Activated T-cell treated with anti-CD3 and anti-CD28 coated beads for 4 hours (primary cell): ENCODE measurements at places on chromosomes 1 and 21.

DNA sequence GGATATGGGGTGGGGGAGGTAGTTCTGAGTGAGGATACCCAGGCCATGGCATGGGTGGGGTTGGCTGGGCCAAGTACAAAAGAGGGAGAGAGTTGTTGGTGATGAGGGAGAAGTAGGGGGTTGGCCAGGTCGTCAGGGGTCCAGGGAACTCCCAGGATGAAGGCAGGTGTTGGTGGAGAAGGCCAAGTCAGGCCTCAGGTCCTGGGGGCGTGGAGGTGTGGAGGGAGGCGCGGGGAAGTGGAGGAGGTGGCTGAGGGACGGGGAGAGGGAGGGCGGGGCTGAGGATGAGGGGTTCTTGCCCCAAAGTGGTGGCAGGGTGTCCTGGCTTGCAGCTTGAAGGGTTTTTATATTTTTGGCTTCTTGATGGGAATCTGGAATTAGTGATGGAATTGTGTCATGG is 61.1 kb downstream of the FOXO6 start:
- no peak for DNase-seq

DNA sequence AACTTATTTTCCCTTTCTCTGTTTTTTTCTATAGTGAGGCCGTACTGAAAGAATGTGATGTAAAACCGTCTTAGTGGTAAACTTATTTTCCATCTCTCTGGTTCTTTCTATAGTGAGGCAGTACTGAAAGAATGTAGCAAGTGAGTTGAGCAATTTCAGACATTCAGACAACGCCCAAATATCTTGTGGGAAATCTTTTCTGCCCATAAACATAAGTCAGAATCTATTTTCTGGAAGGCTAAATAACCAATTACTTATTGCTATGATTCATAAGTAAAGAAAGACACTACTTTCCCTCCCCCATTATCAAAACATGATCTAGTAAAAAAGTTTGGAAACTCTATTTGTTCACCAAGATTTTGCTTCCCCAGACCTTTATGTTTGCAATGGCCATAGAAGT is 18.8 kb upstream of the SCCPDH start:
- no peak for DNase-seq

DNA sequence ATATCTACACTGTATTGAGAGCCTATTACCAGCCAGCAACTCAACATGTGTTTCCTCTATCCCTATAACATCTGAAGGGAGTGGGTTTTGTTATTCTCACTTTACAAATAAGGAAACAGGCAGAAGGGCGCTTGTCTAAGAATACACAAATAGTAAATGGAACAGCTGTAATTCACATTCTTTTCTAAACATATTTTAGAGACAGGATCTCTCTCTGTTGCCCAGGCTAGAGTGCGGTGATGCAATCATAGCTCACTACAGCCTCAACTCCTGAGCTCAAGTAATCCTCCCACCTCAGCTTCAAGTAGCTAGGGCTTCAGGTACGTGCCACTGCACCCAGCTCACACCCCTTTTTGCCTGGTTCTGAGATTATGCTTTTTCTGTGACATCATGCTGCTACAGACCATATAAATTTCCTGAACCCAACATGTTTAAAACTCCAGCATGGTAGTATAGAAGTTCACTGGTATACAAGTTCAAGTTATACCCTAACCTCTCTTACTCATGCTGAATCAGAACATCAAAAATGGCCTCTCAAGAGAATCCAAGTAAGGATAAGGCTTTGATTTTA is 8.6 kb upstream of the TACSTD2 start:
- DNase-seq: no peak

DNA sequence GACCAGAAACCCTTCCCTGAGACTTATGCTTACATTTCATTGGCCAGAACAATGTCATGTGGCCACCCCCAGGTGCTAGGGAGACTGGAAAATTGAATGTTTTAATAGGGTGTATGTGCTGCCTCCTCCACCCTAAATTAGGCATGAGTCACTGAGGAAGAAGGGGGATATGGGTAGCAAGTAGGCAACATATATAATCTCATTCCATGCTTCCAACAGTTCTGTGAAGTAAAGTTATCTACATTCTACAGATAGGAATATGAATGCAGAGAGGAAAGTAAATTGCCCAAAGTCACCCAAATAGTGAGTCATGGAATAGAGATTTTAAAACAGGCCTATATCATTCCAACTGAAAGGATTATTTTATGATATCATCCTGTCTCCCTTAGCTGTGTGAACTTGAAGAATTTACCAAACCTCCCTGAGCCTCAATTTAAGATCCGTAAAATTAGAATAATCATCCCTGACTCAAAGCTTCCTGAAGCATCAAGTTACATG is 168.6 kb upstream of the FGGY start:
- no peak for DNase-seq

GRCh38 chr1:85404408-85404807 is 60.6 kb downstream of the DDAH1 start:
- no peak for DNase-seq

DNA sequence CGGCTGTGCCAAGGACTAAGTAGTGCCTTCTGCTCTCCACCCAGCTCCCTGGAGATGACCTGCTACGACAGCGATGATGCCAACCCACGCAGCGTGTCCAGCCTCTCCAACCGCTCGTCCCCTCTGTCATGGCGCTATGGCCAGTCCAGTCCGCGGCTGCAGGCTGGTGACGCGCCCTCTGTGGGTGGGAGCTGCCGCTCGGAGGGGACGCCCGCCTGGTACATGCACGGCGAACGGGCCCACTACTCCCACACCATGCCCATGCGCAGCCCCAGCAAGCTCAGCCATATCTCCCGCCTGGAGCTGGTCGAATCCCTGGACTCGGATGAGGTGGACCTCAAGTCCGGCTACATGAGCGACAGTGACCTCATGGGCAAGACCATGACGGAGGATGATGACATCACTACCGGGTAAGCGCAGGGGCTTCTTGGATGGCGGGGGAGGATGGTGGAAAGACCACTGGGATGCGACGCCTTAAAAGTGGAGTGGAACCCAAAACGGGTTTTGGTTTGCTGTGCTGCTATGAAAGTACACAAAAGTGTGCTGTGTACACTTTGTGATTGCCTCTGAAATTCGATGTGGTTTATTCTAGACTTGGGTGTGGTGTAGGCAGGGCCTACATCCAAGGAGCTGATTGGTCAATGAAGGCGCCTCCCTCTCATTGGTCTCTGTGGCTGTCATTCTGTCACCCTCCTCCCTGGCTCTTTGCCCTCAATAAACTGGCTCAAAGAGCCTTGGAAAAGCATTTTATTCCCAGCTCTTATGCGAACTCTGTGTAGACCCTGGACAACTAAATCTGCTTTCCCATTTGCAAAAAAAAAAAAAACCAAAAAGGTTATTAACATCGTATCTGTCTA is 110.4 kb upstream of the IPO9 start:
- DNase-seq: no peak

- DNase-seq: no peak
Observed at GRCh38 chr1:71494163-71494562, 413.3 kb upstream of the ZRANB2 start.

DNA sequence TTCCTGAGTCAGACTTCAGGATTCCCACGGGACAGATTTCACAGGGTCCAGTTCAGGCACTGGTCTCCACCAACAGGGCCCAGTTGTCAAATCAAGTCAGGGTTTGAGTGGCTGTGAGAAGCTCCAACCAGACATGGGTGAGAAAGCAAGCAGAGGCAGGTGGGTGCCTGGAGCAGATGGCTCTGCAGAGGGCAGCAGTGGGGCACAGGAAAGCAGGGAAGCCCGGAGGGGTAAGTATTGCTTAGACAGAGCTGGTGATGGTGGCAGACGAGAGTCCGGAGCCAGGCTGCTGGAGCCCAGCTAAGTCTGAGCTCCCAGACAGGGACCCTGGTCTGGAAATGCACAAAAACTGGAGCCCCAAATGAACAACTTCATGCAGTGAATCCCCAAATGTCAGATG is 40.4 kb downstream of the RIMS3 start:
- DNase-seq: no peak

DNA sequence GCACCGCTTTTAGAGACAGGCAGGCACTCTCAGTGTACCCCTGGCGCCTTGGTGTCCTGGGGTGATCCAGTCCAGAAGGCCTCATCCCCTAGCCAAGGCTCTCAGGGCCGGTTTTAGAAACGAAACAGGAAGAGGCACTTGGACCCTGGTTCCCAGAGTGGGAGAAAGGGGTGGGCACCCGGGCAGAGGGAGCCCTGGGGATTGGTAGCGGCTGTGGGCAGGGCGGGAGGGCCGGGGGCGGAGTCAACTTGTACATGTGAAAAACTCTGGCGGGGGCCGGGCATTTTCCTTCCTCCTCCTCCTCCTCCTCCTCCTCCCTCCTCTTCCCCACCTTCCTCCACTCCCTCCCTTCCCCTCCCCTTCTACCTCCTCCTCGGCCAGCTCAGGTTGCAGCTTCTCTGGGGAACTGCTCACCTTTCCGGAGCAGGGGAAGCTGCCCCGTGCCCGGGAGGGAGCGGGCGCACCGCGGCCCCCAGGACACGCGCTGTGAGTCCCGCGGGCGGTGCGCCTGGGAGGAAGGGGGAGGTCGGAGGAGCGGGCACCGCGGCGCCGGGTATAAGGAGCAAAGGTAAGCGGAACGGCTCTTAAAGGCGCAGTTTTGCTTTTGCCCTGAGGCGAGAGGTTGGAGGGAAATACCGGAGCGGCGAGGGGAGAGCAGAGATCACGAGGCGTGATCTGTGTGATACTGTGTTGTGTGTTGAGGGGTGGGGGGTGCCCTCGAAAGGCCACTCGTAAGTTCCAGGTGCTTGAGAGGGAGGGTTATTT is at the start of gene CDK18:
Gene CDK18 (plus strand): TSS at position 359 of the 765 bp plus-strand sequence. CDS start 18,499 bp downstream, outside the sequence.
- DNase-seq: peak; percentile 31

GRCh38 chr1:201020721-201021629 is 2.5 kb downstream of the KIF21B start:
- DNase-seq: no peak

- no peak for DNase-seq
Observed at GRCh38 chr1:211473823-211474222, 18.1 kb downstream of the RD3 start.

- DNase-seq: no peak
Observed at GRCh38 chr1:66013371-66013770, 220.7 kb downstream of the PDE4B start.

DNA sequence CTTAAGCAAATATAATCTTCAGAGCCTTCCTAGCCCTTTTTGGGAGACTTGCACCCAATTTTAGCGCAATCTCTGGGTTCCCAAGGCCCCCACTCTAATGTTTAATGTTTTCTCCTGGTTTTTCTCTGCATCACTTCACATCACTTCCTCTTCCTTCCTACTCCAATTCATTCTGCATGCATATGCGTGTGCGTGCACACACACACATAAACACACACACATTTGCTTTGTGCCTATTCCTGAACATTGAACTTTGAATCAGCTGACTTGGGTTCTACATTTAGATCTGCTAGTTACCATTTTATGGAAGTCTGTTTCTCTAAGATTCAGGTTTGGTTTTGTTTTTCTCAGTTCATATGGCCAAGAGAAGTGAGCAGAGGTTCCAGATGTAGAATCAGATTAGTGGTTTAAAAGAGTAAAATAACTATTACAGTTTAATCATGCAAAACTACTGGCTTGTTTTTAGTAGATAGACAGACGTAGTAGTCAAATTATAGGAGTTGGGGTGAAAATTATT is 7.4 kb upstream of the EDEM3 start:
- DNase-seq: no peak

- DNase-seq: no peak
Observed at GRCh38 chr1:56135069-56135863, 444.1 kb downstream of the PLPP3 start.

DNA sequence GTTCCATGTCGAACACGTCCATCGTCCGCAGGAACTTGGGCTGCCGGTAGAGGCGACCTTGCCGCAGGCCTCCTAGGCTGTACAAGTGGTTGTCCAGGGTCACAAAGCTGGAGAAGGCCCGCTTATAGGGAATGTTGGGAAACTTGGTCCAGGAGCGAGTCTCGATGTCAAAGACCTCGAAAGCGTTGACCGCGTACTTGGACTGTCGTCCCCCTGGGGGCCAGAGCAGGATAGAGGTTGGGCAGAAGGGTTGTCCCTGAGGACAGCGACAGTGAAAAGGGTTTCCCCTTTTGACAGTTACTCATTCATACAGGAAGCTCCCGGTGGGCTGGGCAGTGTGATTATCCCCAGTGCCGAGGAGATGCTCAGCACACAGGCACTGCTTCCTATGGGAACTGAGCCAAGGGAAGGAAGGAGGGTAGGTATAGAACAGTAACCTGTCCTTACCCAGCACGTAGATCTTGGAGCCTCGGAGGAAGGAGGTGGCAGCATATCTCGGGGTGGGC is 17.5 kb downstream of the KLHDC8A start:
- no peak for DNase-seq

- DNase-seq: no peak
Observed at GRCh38 chr1:216223486-216223885, 199.8 kb downstream of the USH2A start.

- DNase-seq: no peak
Observed at GRCh38 chr1:201002510-201002909, 21.0 kb downstream of the KIF21B start.

DNA sequence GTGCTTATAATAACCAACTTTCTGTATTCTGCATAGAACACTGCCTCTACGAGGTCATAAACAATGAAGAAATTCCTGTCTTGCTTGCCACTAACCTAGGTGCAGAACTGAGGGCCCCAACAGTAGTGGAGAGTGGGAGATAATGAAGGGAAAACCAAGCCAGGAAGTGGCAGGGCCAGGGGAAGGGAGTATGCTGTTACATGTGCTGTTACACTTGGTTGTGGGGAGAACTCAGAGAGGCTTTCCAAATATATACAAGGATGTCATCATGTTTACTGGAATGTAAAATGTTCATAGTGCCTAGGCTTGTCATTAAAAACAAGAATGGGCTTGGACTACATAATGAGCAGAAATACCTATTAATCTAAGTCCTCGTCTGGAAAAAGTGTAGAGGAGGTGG is 31.1 kb downstream of the NHLH2 start:
- no peak for DNase-seq

DNA sequence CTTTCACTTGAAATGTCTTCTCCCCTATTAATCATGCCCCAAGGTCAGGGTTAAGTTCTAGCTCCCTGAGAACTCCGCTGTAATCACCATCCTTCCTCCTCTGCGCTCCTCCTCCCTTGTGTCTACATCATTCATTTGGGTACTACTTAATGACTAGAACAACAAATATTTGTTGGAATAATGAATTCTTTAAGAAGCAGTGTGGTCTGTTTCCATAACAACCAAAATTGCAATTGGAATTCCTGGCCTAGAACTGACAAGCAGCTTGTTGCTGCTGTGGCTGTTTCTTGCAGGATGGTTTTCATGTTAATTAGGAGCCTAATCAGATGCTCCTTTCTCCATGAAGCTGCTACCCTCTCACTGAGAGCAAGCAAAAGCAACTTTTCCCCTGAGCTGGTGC is 192.5 kb downstream of the ZZZ3 start:
- DNase-seq: no peak
